Activated CD8-positive, alpha-beta memory T cell treated with anti-CD3 and anti-CD28 coated beads, Interleukin-2, amount 50 U/mL, for 48 hours (primary cell): ENCODE measurements at places on chromosomes 3 and 15.

DNA sequence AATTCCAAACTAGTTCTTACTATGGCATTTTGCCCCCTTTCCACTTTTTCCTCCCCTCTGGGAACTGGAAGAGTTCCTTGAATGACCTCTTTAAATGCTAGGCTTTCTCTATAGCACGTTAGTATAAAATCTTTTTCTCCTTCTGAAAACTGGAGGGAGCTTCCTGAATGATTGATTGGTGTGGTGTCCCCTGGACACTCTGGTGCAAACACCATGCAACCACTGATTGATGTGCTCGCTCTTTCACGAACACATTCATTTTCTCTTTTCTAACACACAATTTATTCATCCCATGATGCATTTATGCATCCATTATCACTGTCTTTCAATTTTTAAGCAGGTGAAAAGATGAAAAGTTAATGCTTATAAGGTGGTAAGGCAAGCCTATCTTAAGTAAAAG, 159.1 kb upstream of the NANOGP8 start:
- DNase-seq = no peak

DNA sequence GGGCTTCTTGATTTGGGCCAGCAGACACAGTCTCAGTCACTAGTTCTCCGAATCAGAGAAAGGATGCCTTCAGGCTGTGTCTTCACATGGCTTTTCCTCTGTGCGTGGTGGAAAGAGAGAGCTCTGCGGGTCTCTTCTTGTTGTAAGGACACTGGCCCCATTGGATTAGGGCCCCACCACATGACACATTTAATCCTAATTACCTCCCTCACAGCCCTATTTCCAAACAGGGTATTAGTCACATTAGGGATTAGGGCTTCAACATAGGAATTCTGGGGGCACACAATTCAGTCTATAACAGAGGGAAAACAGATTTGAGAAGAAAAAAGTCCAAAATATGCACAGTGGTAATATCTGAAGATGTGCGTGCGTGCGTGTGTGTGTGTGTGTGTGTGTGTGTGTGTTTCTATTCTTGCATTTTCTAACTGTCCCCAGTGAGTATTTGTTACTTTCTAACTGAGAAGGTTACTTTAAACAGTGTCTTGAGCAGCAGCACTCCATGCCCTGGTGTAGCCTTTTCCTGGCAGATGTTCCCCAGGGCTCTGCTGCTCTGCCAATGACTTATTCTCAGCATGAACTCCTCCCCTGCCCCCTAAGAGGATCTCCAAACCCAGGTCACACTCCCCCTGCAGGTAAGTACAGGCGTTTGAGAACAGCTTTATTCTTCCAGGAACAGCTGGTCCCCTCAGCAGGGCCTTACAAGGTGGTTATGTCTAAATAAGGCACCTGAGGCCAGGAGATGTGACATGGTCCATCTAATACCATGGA, 72.9 kb downstream of the RPL39L start:
- DNase-seq = no peak

- no peak for DNase-seq
Measured at GRCh38 chr15:43648649-43649429, at the start of gene CATSPER2. Gene CATSPER2 (minus strand): TSS chr15:43648844. CDS start chr15:43648061, 783 bp downstream.

DNA sequence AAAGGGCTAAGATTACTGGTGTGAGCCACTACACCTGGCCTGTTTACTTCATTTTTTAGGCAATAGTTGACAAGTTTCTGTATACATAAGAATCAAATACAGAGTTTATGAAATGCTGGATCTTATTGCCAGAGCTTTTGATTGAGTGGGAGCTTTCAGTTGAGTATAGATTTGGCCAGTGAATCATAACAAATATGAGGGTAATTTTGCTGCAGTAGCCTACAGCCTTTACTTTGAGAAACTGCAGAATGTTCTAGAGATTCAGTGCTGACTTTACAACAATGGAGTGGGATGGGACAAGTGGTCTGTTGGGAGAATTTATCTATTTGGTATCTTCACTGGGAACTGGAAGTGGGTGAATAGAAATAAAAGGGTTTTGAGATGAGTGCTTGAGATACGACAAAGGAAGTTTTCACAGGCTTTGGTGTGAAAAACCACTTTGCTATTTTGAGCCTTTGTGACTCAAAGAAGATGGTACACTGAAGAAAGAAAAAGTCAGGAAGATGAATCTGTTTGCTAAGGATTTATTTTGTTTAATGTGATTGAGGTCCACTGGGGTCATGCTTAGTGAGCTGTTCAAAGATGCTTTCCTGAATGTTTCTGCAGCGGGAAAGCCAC, 227.8 kb downstream of the UBE2E2 start:
- no peak for DNase-seq

GRCh38 chr15:29470794-29471193, 201.2 kb upstream of the NSMCE3 start:
- no peak for DNase-seq

DNA sequence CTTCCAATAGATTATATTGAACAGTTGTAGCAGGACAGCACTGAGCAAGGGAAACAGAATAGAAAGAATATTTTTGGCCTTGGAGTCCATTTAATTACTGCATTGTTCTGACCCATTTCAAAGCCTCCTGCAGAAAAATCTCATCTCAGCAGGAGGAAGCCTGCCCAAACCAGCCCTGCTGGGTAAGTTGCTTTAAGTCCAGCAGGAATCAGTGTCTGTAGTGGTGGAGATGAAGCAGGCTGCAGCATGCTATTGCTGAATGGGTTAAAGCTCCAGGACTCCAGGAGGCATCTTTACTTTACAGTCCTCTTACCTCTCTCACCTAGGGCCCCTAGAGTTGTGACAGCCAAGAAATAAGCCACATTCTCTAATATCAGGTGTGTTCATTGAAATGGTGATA, 380.3 kb upstream of the THBS1 start:
- DNase-seq = no peak

DNA sequence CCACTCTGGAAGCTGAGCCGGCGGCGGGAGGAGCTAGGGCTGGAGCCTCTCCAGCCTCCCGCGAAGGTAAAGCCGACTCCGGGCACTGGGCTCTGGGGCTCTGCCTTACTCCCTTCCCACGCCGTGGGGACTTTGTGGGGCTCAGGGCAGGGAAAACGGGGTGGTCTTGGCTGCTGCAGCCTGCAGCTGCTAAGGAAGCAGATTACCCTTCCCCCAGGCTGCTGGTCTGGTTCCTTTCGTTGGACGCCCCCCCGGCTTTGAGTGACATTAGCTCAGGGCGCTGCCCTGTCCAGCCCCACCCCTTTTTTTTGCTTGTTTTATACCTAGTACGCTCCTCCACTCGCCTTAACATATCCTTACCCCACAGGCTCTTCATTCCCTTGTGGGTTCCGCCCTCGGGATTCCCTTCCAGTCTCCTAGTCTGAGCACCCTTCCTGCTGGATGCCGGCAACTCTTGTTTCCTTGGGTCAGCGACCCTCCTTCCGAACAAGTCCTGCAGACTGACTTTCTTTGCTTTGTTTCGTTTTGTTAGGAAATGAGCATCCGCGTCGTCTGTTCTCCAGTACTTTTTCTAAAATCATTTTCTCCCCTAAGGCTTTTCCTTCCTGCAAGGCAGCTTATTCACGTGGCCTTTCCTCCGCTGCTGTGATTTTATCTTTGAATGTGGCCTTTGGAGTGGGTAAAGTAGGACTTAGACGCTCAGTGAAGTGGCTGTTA, 551 bp downstream of the DNAJC13 start:
- no peak for DNase-seq

DNA sequence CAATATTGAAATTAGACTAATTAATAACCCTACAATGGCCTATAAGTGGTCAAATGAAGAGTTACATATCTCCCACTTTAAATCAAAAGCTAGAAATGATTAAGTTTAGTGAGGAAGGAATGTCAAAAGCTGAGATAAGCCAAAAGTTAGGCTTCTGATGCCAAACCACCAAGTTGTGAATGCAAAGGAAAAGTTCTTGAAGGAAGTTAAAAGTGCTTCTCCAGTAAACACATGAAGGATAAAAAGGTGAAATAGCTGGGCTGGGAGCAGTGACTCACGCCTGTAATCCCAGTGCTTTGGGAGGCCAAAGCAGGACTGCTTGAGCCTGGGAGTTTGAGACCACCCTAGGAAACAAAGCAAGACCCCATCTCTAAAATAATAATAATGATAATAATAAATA, 46.9 kb upstream of the DCUN1D1 start:
- no peak for DNase-seq

- no peak for DNase-seq
Measured at GRCh38 chr3:109098079-109098644, 19.8 kb downstream of the MORC1 start.

DNA sequence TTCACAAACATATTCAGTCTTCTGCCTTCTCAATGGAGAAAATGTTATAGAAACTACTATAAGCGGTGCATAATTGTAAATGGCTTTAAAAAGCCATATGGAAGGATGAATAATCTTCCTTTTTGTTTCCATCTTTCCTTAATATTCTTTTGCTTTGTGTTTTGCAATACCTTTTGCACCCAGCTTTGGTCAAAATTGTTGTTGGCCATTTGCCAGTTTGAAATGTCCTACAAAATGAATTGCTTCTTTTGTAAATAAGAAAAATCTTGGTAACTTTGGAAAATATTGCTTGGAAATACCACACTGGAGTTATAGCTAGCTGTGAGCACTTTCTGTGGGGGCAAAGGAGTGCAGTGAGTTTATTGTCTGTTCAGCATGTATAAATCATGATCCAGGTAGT, 93.5 kb upstream of the NR2F2 start:
- no peak for DNase-seq
